ENCODE measurements at places on chromosomes 7 and 10.

DNA sequence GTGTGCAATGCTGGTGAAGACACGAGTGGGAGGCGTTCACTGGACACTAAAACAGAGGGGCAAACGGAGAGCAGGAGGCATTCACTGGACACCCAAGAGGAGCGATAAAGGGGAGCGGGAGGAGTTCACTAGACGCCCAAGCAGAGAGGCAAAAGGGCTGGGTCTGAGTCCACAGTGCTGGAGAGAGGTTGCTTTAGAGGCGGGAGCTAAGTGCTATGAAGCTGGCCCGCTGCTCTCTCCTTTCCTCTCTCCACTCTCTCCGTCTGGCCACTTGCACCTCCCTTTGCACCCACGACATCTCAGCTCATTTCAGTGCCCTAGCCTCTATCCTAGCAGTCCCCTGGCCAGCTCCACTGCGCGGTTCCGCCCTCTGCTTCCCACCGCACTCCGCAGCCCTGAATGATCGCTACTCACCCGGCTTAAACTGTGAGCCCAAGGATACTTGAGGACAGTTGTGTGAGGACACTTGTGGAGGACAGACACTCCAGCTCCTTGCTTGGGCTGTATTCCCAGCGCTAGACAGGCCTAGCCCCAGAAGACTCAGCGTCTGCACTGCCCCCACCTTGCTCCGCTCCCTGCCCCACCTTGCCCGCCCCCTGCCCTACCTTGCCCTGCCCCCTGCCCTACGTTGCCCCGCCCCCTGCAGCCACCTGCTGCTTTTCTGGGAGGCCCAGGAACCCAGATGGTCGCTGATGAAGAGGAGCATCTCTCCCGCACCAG lies 78.8 kb upstream of the CPXM2 start:
- no peak for DNase-seq

DNA sequence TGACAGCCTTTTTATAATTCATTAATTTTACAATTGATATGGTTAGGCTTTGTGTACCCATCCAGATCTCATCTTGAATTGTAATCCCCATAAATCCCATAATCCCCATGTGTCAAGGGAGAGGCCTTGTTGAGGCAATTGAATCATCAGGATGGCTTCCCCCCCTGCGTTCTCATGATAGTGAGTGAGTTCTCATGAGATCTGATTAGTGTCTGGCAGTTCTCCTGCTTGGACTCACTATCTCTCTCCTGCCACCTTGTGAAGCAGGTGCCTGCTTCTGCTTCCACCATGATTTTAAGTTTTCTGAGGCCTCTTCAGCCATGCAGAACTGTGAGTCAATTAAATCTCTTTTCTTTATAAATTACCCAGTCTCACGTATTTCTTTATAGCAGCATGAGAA lies 165.7 kb upstream of the GNAI1 start:
- no peak for DNase-seq

DNA sequence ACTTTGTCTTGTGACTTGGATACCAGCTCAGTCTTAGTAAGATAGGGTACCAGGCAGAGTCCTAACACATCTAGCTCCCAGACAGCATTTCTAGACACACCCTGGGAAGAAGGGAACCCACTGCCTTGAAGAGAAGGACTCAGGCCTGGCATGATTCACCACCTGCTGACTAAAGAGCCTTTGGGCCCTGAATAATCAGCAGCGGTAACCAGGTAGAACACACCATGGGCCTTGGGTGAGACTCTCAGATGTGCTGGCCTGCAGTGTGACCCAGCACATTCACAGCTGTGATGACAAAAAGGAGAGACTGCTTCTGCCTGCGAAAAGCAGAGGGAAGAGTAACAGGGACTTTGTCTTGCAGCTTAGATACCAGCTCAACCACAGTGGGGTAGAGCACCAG lies 10.4 kb upstream of the TNKS2 start:
- no peak for DNase-seq

GRCh38 chr7:19239951-19240350 lies 94.7 kb upstream of the FERD3L start:
- DNase-seq, result no peak

DNA sequence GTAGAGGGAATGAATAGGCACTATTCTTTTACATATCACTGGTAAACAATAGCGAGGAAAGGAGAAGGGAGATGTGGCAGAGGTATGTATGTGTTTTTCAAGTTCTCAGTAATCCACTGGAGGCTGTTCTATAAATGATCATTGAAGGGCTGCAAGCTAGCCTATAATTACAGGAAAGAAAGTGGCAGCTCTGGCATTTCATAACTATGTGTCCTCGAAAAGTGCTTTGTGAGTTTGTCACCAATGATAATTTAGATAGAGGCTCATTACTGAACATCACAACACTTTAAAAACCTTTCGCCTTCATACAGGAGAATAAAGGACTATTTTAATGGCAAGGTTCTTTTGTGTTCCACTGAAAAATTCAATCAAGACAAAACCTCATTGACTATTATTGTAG lies 235.1 kb downstream of the FOXP2 start:
- DNase-seq, result no peak

DNA sequence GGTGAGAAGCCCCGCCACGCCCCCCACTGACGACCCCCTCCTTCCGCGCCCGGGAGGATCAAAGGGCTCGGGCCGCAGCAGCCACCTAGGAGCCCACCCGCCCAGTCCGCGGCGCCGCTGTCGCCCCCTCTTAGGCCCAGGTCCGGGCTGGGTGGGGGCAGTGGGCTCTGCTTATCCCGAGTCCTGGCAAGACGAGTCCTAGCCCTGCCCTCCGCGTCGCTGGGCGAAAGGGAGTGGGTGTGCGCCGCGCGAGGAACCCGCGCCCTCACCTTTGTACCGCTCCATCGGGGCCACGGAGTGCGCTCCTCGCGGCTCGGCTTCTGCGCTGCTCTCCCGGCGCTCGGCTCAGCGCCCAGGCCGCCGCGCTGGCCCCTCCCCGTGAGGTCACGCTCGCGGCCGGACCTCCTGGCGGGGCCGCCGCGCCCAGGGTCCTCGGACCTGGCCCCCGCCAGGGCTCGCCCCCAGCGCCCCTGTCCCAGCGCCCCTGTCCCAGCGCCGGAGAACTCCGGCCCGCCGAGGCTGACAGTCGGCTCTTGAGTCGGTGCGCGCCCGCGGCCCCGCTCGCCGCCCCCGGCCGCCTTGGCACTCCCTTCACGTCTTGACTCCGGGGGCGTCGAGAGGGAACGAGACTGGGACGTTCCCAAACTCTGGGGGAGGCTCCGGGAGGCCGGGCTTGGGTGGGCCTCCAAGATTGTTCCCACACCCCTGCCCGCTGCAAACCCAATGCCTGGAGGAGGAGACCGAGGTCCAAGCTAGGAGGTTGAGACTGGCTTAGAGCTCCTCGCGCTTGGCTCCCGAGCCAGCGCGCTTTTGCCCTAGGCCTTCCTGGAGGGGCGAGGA lies at the start of gene AFAP1L2:
Gene AFAP1L2 (minus strand): TSS at position 332 of the 840 bp plus-strand sequence. CDS start 47 bp downstream, at position 285.
- no peak for DNase-seq

Data from NCI-H526 treated with DMSO at 0.1 percent for 48 hours (cell line).